Activated T-helper 2 cell treated with anti-CD3 and anti-CD28 coated beads, Interferon-gamma antibody, Interleukin-2, Interleukin-4, amounts not matched to agents 10 μg/mL and 5 μg/mL and 100 μg/mL, durations not matched to agents 14 hours and 24 hours and 36 hours (primary cell): ENCODE measurements at places on chromosomes 3 and 15. TPM values are rescaled to one million over a fixed set of nuclear protein-coding genes. Genes with fewer than 3 reads are reported as not detected.

DNA sequence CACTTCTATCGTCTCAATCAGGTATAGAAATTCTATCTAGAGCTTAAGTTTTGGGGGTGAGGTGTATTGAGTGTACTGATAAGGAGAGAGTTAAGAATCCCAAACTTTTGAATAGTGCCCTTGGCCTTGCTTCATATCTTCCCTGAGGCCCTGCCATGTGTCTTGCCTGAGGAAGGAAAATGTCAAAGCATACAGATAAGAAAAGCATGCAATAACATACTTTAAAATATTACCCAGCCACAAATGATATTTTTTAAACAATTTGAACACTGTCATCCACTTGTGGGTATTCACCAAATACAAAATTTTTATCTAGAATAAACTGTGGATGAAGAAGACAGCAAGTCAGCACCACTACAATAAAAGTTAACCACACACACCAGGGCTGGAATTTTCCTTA is 631.0 kb upstream of the ALCAM start:
- DNase-seq, result no peak

Gene ARGFX
- total RNA-seq, result not detected in 2 replicates

Gene TEX55
- not detected in 2 replicates for total RNA-seq

DNA sequence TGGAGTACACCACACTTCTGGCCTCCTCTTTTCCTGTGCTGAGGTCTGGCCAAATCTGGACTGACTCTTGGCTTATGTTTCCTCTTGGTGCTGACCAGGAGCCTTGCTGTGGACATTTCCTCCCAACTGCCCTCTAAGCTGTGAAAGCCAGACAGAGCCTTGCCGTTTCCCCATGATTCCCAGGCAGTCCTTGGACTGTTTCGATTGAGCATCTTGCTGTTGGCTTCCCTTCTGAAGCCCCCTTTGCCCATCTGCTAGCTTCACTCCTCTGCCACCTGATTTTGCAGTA is 110.5 kb downstream of the EPHB1 start:
- no peak for DNase-seq

- no peak for DNase-seq
Observed at GRCh38 chr3:23071296-23071695, 131.8 kb upstream of the UBE2E2 start.

Gene CHL1
- total RNA-seq, result not detected in 2 replicates

DNA sequence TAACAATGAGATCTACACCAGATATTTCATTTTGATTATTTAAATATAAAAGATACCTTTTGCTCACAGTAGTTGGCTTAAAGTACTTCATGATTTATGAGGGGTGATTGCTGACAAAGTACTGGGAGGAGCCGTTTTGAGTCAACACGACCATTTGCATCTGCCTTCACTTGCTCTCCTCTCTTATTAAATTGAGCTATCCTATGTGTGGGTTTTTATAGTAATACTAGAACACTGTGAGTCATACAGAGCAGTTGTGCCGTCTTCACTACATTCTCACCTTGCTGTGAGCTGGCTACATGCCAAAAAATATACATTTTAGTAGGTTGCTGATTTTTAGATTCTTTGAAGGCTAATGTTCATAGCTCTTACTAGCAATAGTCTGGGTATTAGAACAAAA is 161.2 kb downstream of the ALCAM start:
- DNase-seq, result no peak

GRCh38 chr3:122560680-122561079 is 3.4 kb downstream of the PARP9 start:
- DNase-seq, result peak; percentile 46

DNA sequence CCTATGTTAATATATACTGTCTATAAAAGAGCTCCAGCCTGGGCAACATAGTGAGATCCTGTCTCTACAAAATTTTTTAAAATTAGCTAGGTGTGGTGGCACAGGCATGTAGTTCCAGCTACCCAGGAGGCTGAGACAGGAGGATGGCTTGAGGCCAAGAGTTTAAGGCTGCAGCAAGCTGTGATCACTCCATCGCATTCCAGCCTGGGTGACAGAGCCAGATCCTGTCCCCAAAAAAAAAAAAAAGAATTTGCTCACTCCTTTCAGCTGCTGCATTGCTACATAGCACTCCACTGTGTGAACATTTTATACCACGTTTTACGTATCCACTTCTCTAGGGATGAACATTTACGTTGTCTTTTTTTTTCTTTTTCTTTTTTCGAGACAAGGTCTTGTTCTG is 6.0 kb upstream of the TSEN2 start:
- DNase-seq, result no peak

- no peak for DNase-seq
Observed at GRCh38 chr15:70628549-70628896, 134.8 kb downstream of the UACA start.

Gene POLQ
- total RNA-seq, result 23.8 and 24.0 TPM in 2 replicates

DNA sequence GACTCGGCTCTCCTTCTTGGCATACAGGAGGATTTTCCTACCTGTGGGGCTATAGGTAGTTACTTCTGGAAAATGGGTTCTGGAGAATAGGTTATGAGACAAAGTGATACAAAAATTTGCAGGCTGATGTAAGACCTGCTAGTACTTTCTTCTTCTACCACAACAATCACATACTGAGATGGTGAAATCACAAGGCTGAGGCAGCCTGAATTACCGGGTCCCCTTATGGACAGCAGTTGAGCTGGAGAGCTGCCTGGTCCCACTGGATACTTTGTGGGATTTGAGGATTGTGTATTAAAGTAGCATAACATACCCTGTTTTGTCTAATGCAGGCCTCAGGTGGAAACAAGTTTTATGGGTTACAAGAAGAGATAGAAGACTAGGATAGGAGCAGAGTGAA is 86.5 kb upstream of the FAM98B start:
- no peak for DNase-seq

DNA sequence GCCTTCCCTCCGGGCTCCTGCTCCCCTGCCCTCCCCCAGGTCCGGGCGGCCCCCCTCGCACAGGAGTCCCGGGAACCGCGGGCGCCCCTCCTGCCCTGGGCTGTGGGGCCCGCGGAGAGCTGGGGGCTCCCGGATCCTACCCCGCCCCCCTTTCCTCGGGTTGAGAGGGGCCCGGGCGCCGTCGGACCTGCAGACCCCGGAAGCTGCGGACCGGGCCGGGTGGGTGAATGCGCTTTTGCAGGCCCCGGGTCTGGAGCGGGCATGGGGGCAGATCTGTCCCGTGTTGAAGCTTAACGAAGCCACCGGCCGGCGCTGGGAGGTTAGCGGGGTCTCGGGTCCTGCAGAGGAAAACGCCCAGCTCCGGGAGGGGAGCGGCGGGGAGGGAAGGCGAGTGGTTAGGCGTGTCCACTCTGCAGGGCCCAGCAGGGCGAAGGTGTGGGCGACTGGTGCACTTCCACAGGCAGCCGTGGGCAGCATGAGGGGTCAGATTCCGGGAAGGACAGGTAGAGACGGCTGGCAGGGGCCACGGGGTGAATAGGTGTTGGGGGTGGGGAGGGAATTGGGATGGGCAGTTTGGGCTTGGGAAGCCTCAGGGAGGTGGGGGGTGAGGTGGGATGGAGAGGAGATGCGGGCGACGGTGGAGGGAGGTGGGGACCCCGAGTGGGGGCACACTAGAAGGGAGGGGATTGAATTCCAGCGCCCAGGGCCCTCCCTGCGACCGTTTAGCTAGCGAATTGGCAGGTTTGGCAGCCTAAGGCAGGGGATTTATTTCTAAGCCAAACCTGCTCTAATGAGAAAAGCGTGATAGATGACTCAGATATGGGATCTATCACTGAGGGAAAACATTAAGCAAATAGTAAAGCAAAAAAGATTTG is 635 bp downstream of the CD276 start:
- DNase-seq, result no peak

Gene HRG
- total RNA-seq, result not detected in 2 replicates

DNA sequence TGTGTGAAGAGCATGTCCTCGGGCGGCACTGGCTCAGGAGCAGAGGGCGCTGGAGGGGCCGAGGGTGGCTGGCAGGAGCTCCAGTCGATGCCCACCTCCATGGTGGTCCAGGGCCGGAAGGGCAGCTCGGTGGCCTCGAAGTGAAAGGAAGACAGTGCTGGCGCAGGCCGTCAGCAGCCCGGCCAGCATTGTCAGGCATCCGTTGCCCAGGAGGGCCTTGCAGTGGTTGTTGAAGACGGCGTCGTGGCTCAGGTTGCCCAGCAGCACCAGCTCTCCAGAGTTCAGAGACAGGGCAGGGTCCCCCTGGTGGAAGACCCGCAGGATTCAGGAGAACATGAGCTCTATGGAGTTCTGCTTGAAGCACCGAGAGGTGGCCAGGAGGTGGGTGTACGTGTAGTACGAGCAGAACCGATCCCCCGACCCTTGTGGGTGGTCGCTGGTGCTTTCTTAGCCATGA is 16.5 kb upstream of the SIAH2 start:
- no peak for DNase-seq

- no peak for DNase-seq
Observed at GRCh38 chr15:80250614-80251427, 1.2 kb downstream of the CTXND1 start.

DNA sequence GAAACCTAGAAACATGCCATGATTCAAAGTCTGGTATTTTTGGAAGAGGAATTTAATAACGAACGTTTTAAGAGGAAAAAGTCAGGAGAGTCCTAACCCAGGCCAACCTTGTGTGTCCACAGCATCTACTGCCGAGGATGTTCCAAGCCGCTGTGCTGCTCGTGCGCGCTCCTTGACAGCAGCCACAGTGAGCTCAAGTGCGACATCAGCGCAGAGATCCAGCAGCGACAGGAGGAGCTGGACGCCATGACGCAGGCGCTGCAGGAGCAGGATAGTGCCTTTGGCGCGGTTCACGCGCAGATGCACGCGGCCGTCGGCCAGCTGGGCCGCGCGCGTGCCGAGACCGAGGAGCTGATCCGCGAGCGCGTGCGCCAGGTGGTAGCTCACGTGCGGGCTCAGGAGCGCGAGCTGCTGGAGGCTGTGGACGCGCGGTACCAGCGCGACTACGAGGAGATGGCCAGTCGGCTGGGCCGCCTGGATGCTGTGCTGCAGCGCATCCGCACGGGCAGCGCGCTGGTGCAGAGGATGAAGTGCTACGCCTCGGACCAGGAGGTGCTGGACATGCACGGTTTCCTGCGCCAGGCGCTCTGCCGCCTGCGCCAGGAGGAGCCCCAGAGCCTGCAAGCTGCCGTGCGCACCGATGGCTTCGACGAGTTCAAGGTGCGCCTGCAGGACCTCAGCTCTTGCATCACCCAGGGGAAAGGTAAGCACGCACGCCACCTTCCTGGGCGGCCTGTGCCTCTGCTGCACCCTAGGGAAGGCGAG is 28.4 kb downstream of the PML start:
- no peak for DNase-seq

Gene MAPKAPK3
- total RNA-seq, result 178 and 190 TPM in 2 replicates

DNA sequence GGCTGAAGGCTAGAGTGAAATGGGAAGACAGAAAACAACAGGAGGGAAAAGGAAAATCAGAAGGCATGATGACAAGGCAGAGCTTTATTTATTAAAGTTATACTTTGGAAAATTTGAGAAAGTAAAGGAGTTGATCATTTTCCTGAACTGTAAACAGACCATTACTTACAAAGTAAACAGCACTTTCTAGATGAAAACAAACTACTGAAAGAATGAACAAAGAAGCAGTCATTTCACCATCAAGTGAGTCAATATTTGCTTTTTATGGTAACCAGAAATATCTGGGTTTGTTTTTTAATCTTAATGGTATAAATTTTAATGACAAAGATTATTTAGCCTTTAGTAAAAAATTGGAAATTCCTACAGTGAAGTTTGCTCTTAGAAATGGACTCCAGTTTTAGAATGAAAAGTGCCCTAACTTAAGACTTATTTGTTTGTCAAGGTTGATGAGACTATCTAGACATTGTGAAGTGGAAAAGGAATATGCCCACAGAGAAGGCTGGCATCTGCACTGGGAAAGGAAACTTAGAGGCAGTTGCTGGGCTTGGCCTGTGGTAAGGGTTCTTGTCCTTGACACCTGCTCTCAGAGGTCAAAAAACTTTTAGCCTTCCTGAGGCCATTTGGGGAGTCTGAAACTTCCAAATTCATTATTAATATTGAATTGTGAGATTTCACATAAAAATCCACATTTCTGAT is 47.2 kb downstream of the SPTSSB start:
- DNase-seq, result no peak

Gene ENTPD3
- not detected in 2 replicates for total RNA-seq

- no peak for DNase-seq
Observed at GRCh38 chr15:87045746-87046145, 966.1 kb downstream of the AGBL1 start.

GRCh38 chr3:69474186-69474585 is 88.3 kb upstream of the FRMD4B start:
- DNase-seq, result no peak

DNA sequence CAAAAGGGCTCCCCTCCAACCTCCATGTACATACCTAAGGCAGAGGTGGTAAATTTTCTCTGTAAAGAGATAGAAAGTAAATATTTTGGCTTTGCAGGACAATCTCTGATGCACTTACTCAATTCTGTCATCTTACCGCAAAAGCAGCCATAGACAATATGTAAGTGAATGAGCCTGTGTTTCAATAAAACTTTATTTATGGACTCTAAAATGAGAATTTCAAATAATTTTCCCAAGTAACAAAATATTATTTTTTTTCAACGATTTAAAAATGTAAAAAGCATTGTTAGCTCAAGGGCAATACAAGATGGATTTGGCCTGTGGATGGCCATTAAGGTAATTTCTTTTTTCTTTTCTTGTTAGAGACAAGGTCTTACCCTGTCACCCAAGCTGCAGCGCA is 44.7 kb downstream of the SHQ1 start:
- no peak for DNase-seq
